ENCODE measurements at places on chromosomes 12 and 14.

GRCh38 chr12:5745251-5745888 is 199.7 kb downstream of the ANO2 start:
- DNase-seq = peak; percentile 10

GRCh38 chr14:106038263-106038662 is 511.9 kb downstream of the TMEM121 start:
- DNase-seq = no peak

- peak; percentile 34 for DNase-seq
Observed at GRCh38 chr12:12561371-12562015, 1.2 kb downstream of the DUSP16 start.

- no peak for DNase-seq
Observed at GRCh38 chr14:94633121-94633520, 20.9 kb downstream of the SERPINA3 start.

- no peak for DNase-seq
Observed at GRCh38 chr12:104672096-104672445, 215.3 kb downstream of the CHST11 start.

DNA sequence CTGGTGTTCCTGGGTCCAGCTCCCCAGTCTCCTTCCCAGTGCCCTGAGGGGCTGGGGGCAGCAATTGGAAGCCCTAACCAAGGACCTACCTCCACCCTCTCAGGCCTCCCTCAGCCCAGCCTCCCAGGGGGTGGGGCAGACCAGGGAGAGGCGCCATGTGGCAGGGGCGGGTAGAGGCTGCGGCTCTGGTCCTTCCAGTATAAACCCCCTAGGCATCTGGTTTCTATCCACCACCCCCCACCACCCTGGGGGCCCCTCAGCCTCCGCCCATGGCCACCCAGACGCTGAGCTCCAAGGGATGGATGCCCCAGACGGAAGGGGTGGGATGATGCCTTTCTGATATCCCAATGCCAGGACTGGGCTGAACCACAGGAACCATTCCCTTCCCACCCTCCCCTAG is 2.8 kb upstream of the SP7 start:
- DNase-seq = no peak

GRCh38 chr14:59336706-59337105 is 128.5 kb downstream of the GPR135 start:
- no peak for DNase-seq

Data from CD4-positive, alpha-beta T cell (primary cell).